ENCODE measurements at places on chromosomes 2 and 18.

DNA sequence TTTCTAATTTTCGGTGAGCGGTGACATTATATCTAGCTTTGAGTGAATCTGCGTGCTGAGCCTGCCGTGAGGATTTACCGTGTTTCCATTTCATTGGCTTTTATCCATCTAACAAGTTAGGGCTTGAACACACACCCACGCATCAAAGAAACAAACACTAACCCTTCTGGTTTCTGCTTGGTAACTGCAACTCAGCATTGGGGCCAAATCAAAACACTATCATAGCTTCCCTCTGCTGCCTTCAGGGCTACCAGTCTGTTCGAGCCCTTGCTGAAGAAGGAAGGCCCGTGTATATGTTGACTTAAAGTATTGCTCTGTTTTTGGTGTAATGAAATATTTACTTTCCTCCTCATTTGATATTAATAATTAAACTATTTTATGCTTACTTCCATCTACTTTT, 227.2 kb downstream of the PHLPP1 start:
- DNase-seq = no peak

- no peak for DNase-seq
Measured at GRCh38 chr2:176418768-176419167, 149.5 kb downstream of the MTX2 start.

DNA sequence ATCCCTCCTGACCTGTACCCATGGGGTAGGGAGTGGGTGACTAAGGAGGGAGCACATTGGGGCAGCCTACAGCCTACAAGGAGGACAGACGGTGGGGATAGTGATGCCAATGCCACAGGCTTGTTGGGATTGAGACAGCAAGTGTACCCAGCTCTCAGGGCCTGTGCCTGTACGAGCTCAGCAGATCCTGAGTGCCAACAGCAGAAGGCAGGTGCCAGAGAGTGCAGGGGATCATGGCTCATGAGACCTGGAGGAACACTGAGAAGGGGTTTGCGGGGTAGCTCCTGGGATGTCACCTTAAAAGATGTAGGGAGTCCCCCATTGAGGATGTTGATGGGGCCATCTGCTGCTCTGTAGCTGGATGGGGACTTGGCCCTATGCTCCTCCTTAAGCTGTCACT, 10.3 kb upstream of the SNED1 start:
- DNase-seq = no peak

GRCh38 chr2:121006743-121007489, 271.2 kb downstream of the GLI2 start:
- no peak for DNase-seq

- DNase-seq = no peak
Measured at GRCh38 chr2:240220371-240220770, 79.9 kb upstream of the OTOS start.

DNA sequence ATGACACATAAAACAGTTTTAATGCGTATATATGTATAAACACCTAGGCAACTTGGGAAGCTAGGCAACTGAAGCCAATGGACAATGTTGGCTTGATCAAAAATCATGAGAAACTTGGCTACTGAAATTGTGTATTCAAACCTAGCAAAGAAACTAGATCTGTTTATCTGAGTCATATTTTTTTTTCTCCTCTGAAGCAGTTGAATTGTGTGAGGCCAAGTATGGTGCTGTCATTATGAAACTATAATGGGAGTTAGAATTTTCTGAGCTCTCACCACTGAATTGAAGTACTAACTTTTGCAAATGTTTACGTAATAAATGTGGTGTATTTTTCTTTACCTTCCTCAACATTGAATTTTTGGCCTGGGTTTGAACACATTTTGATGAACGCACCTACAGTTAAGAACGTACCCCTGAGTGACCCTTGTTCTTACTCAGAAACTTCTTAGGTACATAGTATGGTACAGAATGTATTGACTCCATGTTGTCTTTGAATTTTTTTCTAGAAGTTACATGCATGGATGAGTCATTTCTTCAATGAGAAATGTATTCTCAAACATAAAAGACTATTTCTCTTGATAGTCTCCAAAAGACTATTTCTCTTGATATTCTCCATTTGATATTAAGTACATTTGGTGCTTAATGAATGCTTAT, 23.8 kb downstream of the CD28 start:
- DNase-seq = no peak

- no peak for DNase-seq
Measured at GRCh38 chr2:234448506-234449184, 48.2 kb downstream of the ARL4C start.

DNA sequence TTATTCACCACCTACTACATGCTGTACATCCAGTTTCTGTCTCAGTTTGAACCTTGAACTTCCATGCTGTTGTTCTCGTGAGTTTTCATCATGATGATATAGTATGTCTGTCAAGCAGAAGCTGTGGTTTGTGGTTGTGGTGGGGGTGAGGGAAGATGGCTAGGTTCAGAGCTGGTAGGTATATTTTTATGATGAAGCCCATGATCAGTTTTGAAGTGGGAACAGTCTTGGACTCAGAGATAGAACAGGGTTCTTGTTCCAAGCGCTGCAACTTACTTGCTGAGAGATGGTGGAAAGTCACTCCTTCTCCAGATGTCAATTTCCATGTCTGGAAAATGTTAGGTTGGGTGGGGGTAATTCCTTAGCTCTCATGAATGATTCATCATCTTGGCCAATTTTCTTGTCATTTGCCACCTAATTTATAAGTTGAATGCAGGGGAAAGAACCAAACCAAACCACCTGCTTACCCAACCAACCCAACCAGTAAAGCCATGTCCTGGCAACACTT, 21.6 kb downstream of the PMAIP1 start:
- DNase-seq = no peak

DNA sequence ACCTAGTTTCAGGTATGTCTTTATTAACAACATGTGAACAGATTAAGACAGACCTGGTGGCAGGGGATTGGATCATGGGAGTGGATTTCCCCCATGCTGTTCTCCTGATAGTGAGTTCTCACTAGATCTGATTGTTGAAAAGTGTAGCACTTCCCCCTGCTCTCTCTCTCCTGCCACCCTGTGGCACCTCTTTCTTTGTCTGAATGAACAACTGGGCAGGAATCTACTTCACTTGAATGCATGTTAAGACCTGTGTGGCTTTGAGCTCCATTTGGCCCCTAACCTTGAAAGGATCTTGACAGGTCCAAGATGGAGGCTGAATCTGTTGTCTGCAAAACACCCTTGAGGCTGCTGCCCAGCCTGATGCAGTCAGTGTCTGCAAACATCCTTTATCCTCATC, 194.4 kb downstream of the RNF144A start:
- DNase-seq = no peak

DNA sequence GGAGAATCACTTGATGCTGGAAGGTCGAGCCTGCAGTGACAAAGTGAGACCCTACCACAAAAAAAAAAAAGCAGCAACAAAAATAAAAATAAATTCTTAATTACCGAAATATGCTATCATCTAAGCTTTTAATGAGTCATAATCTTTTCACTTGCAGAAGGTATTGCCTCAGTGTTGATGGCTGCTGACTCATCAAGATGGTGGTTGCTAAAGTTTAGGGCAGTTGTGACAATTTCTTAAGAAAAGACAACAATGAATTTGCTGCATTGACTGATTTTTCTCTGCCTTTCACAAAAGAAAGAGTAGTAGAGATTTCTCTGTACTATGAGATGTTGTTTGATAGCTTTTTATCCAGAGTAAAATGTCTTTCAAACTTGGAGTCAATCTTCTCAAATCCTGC, 1809.0 kb downstream of the SUCLG1 start:
- no peak for DNase-seq

DNA sequence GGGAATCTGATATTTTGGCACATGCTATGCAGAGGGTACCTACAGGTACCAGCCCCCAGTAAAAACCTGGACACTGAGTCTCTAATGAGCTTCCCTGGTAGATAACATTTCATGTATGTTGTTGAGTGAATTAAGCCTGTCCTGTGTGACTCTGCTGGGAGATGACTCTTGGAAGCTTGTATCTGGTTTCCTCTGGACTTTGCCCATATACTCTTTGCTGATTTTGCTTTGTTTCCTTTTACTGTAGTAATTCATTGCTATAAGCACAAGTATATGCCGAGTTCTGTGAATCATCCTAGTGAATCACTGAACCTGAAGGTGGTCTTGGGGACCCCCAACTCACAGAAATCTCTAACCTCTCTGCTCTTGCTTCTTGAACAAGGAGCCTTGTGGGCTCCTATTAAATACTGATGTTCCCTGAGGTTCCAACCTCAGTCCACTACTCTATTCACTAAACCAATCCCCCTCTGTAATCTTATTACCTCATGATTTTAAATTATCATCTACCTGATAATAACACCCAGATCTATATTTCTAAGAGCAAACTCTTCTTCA, 94.3 kb upstream of the WDSUB1 start:
- no peak for DNase-seq

GRCh38 chr2:174546519-174547506, 50.8 kb downstream of the WIPF1 start:
- DNase-seq = peak; percentile 79

- no peak for DNase-seq
Measured at GRCh38 chr2:230335864-230336506, 9.0 kb downstream of the SP140L start.

GRCh38 chr2:196875414-196875813, 51.1 kb downstream of the PGAP1 start:
- DNase-seq = no peak

DNA sequence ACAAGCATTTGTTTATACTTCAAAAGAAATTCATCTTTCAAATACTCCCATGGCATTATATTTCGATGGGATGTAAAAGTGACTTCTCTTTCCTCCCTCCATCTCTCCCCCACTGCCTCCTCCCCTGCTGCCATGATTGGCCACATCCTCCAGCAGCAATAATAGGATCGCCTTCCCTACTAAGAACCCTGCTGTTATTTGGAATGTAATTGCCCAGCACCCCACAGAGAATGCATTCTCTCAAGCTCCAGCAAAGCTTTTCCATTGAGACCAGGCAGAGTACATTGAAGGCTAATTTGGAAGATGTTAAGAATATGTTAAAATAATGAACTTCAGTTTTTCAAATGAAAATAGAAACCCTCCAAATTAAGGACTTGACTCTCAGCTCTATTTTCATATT, 375.4 kb upstream of the ACVR2A start:
- no peak for DNase-seq

DNA sequence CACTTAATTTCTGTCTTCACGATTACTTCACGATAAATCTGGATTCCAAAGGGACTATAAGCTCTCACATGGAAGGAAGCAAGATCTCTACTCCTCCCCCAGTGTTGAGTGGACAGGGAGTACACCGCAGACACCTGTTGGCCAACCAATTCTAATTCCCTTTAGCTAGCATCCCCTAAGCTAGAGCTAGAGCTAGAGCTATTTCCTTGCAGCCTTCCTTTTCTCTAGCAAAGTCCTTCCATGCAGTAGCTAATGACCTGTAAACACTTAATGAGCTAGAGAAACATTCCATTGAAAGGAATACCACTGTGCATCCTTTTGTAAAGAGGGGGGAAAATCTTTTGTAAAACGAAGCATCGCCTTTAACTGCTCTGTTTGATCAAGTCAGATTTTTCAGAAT, 56.5 kb downstream of the BCL11A start:
- no peak for DNase-seq

DNA sequence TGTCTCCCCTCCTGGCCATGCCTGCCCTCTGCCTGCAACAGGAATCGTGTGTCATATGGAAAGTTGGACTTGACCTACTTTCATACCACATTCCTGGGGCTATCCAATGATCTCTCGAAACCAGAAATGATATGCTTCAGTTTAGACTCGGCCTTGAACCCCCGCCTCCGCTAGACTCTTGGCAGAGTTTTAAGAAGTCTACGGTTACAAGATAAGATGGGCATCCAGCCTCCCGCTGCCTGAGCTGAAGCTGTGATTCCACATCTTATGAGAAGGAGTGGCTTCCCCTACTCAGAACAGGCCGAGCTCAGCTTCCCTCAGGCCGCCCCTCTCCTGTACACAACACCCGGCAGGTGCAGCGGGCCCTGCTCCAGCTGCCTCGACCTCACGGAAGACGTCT, 73.9 kb downstream of the MTCL1 start:
- DNase-seq = no peak

GRCh38 chr2:182164686-182165085, 179.0 kb downstream of the PPP1R1C start:
- no peak for DNase-seq

- DNase-seq = no peak
Measured at GRCh38 chr18:54949588-54949987, 9.7 kb downstream of the CCDC68 start.

DNA sequence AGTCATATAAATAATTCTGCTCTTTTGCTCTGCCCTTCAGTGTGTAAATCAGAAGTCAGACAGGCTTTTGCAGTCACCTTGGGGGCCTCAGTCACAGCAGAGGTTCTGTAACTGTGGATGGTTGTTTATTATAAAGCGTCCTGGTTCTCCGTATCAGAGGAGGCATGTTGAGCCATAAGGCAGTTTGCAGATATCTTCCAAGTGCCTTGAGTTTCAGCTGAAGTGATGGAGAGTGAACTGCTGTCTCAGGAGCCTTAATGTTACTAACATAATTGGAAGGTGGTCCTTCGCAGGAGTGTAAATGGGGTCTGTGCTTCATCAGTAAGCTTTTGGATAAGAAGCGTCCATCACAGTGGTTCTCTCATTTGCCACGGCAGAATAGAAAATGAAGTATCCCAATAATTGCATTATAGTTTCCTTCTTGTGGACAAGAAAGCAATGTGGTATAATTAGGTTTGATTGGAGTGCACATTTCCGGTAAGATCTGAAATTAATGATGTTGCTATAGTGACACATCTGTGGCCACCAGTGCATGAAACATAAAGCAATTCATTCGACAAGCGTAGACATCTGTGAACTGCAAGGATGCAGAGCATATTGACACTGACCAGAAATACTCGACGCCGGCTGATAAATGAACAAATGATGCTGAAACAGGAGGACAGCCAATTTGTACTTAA, 112.5 kb upstream of the NFATC1 start:
- DNase-seq = no peak

- no peak for DNase-seq
Measured at GRCh38 chr2:22690096-22690495, 694.9 kb upstream of the KLHL29 start.

GRCh38 chr18:67109535-67109934, 407.0 kb downstream of the DSEL start:
- DNase-seq = no peak

DNA sequence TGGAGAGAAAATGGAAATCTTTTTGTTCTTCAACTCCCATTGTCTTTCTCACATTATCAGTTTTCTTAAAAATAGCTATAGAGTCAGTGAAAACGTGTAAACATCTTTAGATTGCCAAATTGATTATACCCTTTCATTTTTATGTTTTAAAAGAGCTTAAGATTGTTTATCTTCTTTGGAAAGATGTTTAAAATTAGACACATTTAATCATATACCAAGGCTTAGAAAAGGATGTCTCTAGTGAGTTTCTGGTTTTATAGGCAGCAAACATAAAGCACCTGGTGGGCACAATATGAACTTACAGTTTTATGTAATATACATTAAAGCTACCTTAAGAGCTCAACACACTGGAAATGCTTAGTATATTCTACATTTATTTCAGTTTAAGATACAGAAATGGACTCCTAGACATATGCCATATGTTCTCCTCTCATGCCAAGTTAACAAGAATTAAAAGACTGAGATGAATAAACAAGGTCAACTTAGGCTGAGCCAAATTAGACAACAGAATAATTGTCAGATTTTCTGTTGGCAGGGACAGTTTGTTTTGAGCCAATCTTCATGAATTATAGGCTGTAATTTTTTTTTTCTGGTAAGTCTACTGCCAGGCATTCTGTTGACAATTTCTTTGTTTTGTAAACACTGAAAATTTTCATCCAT, 112.7 kb downstream of the OTX1 start:
- peak; percentile 3 for DNase-seq

- DNase-seq = peak; percentile 15
Measured at GRCh38 chr2:150332383-150332782, 155.1 kb downstream of the RND3 start.

All from pons (tissue), 1 donor.